ENCODE measurements at places on chromosomes 12 and 14.

DNA sequence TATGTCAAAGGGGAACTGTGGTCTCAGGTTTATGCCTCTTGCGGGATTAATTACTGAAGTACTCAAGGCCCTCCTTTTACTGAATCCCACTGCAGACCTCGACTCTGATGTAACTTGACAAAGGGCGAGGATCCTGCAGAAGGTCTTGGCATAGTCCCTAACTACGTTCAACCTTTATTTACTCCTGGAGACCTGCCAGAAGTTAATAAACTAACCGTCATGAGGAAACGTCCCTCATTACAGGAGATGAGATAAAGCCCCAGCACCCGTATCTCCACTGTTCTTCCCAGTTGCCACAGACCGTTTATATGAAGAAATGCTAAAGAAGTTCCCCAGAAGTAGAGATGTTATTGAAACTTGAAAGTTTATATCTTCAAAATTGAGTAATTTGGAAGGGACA is 190.9 kb downstream of the ETV6 start:
- no peak for DNase-seq

GRCh38 chr12:54956818-54957641 is 27.5 kb downstream of the TESPA1 start:
- no peak for DNase-seq

- no peak for DNase-seq
Measured at GRCh38 chr14:74064426-74064825, 19.8 kb downstream of the ALDH6A1 start.

DNA sequence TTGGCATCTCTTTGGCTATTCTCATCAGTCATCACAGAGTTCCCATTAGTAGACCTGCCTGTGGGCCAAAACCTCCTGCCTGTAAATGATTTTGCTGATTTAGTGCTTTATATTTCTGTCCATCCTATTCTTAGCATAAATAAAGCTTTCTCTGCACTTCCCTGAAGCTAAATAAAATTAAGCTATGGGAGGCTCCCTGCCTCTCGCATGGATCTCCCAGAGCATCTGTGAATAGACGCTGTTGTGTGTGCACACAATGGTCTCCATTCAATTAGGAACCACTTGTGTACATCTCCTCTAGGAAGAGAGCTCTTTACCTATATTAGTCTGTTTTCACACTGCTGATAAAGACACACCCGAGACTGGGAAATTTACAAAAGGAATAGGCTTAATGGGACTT is 80.4 kb downstream of the PPFIBP1 start:
- DNase-seq, result no peak

- no peak for DNase-seq
Measured at GRCh38 chr14:95490138-95490509, 26.3 kb downstream of the SYNE3 start.

GRCh38 chr14:92759300-92759678 is 10.9 kb upstream of the LGMN start:
- no peak for DNase-seq

- DNase-seq, result no peak
Measured at GRCh38 chr14:81536241-81536771, 2.7 kb upstream of the SEL1L start.

DNA sequence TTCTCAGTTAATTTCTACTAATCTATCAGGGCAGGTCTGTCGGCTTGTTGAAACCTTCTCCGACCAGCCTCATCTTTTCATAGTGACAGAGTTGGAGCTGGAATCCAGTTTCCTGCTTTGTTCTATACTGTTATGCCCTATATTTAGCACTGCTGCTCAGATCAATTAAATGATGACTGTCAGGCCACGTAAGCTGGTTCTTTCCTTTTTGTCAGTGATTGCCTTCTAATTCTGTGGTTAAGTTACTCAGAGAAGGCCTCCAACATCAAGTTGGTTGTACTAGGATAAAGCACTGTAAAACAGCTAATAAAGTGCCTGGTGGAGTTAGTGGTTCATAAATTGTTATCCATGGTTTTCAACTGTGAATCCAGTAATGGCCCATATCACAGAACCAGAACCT is 22.6 kb downstream of the DERA start:
- no peak for DNase-seq

DNA sequence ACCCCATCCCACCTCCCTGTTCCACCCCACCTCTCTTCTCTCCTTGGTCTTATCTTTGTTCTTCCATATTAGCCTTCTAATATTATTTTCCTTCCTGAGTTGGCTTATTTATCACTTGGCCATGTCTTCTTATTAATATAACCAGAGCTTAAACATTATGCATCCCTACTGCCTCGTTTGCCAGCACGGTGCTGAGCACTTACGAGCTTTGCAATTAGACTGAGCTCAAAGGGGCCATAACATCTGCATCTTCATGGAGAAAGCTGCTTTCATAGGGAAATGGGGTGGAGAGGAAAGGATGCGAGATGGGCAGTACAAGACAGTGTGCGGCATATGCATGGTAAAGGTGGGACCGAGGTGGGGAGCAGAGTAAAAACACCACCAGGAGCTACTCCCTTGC is 342.8 kb downstream of the FUT8 start:
- no peak for DNase-seq

- DNase-seq, result no peak
Measured at GRCh38 chr12:18932211-18932610, 194.3 kb downstream of the CAPZA3 start.

- DNase-seq, result peak; percentile 67
Measured at GRCh38 chr12:122064025-122064777, 14.4 kb upstream of the MLXIP start.

- no peak for DNase-seq
Measured at GRCh38 chr14:61972711-61973110, 210.5 kb downstream of the SNAPC1 start.

- DNase-seq, result no peak
Measured at GRCh38 chr14:34107441-34107840, 156.6 kb upstream of the EGLN3 start.

DNA sequence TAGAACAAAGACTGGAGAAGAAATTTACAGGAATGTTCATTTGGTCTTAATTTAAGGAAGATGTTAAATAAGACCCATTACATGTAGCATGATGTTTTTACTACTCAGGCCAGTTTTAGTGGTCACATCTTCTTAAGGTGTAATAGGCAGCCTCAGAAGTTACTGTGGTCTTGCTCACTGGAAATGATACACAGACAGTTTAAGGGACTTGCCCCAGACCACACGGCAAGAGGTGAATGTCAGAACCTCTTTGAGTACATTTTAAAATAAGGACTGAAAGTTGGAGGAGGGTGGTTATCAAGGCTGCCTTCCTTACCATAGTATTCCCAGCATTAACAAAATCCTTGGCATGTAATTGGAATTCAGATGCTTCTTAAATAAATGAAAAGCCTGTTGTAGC is 37.9 kb downstream of the LRRK2 start:
- DNase-seq, result no peak

DNA sequence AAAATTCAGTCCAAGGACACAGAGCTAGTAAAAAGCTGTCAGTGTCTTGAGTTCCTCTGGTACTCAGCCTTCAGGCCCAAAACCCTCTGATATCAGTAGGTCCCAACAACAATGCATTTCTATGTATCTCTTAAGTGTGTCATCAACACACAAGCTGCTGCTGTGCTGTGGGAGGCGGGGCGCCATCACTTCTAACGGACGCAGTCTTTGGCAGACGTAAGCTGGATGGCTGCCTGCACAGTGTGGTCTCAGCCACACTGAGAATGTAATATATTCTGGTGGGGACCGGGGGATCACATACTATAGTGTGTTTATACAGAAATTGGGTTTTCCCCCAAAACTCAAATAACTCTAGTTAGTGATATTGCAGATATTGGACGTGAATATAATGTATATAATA is 123.9 kb downstream of the SUDS3 start:
- no peak for DNase-seq

GRCh38 chr14:53695692-53696214 is 260.9 kb downstream of the BMP4 start:
- no peak for DNase-seq

DNA sequence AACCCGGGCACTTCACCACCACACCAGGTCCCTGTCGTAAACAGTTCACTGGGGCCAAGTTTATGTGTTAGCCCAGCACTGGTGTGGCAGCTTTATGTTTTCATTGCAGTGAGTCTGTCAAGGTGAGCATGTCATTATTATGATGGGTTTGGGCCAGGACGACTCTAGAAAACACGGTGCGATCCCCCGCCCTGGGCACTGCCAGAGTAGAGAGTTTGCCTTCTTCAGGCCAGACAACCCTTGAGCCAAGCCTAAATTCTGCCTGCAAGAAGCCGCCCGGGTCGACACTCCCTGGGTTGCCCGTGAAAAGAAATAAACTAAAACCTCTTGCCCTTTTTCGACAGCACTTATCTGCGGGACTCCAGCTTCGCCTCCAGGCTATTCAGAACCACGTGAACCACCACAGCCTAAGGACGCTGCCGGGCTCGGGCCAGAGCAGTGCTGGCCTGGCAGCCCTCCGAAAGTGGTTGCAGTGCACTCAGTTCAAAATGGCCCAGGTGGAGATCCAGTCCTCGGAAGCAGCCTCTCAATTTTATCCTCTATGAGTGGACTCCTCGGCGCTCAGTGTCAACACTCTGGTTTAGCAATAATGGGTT is 81.8 kb downstream of the PRIMA1 start:
- DNase-seq, result no peak

GRCh38 chr12:110107369-110108281 is 16.5 kb upstream of the IFT81 start:
- no peak for DNase-seq

DNA sequence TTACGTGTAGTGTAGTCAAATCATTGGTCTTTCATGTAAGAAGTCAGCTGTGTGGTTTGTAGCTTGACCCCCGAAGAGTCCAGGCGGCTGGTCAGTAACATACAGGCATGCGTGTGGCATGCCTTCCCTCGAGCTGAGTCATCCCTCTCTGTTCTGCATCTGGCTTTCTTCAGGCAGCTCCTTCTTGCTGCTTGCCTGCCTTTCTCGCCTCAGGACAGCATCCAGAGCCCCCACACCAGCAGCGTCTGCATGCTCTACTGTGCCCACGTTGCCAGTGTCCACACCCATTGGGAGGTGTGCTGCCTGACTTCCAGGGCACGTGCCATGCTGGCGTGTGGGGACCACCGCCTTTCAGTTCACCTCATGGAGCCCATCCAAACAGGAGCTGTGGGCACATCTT is 96.8 kb downstream of the EP400 start:
- DNase-seq, result no peak

GRCh38 chr12:115354007-115354890 is 670.3 kb upstream of the TBX3 start:
- no peak for DNase-seq

GRCh38 chr14:75566321-75566720 is 12.1 kb upstream of the FLVCR2 start:
- no peak for DNase-seq

DNA sequence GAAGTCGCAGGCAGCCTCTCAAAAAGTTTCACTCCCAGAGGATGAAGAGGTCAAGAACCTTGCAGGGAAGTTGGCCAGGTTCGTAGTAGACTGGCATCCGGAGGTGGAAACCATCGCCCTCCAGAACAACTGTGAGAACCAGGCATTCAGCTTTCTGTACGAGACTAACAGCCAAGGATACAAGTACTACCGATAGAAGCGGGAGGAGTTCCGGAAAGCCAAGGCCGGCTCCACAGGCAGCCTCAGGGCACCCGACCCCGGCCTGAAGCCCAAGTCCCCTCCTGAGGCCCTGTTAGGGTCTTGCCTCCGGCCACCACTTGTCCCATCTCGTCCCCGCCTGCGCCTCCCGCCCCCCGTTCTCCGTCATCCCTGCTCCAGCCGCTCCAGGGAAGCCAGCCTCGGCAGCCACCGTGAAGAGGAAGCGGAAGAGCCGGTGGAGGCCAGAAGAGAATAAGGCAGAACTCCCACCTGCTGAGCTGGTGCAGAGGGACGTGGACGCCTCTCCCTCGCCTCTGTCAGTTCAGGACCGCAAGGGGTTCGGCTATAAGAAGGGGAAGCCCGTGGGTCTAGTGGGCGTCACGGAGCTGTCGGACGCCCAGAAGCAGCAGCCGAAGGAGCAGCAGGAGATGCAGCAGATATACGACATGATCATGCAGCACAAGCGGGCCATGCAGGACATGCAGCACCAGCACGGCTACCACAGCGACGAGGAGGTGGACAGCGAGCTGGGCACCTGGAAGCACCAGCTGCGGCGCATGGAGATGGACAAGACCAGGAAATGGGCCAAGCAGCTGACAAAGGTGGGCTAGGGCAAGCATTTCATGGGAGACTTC is 366.8 kb upstream of the ATXN7L3B start:
- no peak for DNase-seq

DNA sequence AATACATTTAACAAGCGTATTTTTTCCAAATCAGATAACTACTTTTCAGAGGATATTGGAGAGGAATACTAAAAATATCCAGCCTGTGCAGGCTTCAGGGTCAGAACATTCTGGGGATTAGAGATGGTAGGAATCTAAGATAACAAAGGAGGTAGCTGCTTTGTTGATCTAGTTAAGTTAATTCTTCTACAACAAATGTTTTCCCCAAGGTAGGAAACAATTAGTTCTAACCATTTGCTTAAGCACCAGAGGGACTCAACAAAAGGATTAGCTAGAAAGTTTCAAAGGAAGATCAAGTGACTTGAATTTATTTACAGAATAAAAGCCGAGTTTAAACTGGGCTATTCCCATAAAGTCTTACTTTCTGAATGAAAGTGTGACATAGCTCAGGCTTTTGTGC is 524.2 kb downstream of the TMTC2 start:
- DNase-seq, result no peak

DNA sequence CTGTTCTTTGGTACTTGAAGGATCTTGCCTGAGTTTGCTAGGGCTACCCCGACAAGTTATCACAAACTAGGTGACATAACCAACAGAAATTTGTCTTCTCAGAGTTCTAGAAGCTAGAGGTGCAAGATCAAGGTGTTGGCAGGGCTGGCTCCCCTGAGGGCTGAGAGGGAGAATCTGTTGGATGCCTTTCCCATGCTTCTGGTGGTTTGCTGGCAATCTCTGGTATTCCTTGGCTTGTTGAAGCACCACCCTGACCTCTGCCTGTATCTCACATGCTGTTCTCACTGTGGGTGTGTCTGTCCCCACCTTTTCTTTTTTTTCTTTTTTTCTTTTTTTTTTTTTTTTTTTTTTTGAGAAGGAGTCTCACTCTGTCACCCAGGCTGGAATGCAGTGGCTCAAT is 81.2 kb downstream of the VCPKMT start:
- no peak for DNase-seq

DNA sequence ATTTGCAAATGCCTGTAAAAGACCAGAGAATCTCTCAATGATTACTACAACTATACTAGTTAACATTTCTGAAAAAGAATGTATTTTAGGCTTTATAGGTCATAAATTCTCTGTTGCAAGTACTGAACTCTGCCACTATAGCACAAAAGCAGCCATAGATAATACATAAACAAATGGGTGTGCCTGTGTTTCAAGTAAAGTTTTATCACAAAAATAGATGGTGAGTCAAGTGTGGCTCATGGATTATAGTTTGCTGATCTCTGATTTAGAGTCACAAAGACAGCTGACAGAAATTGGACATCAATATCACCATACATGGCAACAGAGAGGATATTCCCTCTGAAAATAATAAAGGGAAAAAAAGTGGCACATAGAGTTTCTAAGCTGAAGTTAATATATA is 68.1 kb downstream of the FSCB start:
- DNase-seq, result no peak

- DNase-seq, result no peak
Measured at GRCh38 chr14:23483236-23483854, 13.8 kb downstream of the NGDN start.

Data from GM19239 (cell line).